ENCODE measurements at places on chromosomes 7 and 10.

GRCh38 chr10:125132344-125132743 lies 28.0 kb downstream of the CTBP2 start:
- DNase-seq: no peak

- no peak for DNase-seq
These were observed 239.2 kb downstream of the CELF2 start for GRCh38 chr10:11256896-11257295.

DNA sequence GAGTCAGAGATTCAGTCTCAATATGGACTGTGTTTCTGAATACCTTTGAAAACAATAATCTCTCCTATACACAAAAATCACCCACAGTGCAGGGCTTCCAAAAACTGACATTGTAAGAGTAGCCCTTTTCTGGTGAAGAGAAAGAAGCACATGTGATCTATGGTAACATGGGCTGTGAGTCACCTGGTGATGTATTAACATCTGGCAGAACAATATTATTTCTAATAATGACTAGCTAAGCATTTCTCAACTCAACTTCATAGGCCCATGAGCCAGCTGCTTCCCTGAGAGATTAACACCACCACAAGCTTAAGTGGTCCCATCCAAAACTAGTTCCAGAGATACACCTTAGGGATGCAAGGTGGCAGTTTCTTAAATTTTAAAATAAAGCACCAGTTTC lies 331.0 kb upstream of the NRP1 start:
- no peak for DNase-seq

- no peak for DNase-seq
These were observed 473.3 kb downstream of the PLXNA4 start for GRCh38 chr7:132102942-132103341.

DNA sequence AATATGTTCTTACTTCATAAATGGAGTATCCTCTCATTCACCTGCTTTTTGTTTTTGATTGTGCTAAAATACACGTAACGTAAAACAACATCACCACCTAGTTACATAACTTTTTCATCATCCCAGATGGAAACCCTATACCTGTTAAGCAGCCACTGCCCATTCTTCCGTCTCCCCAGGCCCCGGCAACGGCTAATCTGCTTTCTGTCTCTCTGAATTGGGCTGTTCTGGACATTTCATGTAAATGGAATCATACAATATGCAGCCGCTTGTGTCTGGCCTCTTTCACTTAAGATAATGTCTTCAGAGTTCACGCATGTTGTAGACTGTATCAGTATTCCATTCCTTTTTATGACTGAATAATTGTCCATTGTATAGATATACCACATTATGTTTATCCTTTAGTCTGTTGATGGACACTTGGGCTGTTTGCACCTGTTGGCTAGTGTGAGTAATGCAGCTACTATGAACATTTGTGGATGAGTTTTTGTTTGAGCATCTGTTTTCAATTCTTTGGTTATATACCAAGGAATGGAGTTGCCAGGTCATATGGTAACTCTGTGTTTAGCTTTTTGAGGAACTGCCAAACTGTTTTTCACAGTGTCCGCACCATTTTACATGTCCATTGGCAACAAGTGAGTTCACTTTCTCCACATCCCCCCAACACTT lies 14.1 kb upstream of the SUN1 start:
- DNase-seq: no peak

GRCh38 chr7:113892818-113893217 lies 26.0 kb downstream of the PPP1R3A start:
- no peak for DNase-seq

GRCh38 chr10:91635401-91636400 lies 2.8 kb upstream of the PPP1R3C start:
- no peak for DNase-seq

- DNase-seq: no peak
These were observed 3.9 kb downstream of the MICALL2 start for GRCh38 chr7:1455241-1455939.

GRCh38 chr7:137036768-137037167 lies 168.3 kb downstream of the CHRM2 start:
- no peak for DNase-seq

DNA sequence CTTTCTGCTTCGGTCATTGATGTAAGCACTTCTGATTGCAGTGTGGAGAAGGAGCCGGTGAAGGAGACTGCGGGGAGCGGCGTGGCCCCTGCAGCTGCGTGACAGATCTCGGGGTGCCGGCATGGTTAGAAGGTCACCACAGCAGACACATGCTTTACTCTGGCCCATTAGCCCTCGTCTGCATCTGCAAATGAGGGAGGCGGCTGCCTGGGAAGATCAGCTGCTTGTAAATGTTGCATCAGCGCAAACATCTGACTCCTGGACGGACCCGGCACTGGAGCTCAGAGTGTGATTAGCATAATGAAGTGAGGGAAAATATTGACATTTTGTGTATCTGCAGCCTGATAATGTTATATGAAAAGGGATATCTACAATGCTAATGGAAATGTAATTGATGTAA lies 30.5 kb upstream of the MNX1 start:
- no peak for DNase-seq

DNA sequence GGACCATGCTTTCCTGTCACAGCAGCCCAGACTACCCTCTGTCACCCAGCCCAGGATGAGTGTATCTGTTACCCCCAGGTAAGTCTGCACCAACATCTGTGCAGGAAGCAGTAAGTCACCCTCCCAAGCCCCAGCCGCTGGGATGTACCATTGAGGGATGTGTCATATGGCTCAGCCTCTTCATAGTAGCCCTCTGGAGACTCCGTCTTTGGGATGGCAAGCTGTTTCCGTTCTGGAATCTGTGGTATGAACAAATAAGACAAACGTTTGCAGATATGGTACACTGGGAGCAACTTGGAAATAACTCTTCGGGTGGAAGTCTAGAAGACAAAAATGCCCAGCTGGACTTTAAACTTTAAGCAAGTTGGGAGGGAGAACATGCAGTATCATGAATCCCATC lies 81.3 kb downstream of the AFAP1L2 start:
- no peak for DNase-seq

Measured in T-helper 2 cell (primary cell).